ENCODE measurements at places on chromosomes 12 and 14. TPM values are rescaled to one million over a fixed set of nuclear protein-coding genes. Genes with fewer than 3 reads are reported as not detected.

Gene AQP5
- 128 TPM for total RNA-seq

Gene OAS1
- 13.8 TPM for total RNA-seq

Gene ABCB9
- total RNA-seq, result 75.3 TPM

Gene MGST1
- total RNA-seq, result 14.0 TPM

DNA sequence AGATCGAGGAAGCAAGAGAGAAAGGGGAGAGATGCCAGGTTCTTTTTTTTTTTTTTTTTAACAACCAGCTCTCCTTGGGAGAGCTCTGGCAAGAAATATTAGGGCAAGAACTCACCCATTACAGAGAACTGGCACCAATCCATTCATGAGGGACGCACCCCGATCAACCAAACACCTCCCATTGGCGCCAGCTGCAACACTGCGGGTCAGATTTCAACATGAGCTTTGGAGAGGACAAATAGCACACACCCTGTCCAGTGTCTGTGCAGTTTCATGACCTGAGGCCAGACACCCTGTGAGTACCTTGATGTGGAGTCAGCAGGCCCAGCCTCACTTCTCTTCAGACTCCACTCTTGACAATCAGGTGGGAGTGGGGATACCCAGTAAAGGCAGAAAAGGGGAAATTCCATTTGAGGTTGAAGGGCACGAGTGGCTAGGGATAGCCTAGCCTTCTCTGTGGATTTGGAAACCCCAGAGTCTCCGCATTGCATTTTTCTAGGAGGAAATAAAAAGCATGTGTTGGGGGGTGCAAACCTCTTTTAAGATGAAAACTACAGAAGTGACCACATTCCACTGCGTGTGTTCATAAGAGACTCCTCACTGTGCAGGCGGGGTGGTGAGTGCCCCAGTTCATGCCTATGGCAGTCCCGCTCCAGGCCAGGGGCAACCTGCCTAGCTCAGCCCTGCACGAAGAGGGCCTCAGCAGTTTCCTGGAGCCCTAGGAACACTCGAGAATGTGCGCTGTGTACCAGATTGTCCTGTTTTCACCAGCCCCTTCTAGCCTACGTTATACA lies 42.4 kb upstream of the GPATCH2L start:
- H3K4me1 ChIP-seq, result no peaks in the 10 kb centered on the region
- no peak overlapping the region for H3K27ac ChIP-seq
- no peak overlapping the region for H3K4me3 ChIP-seq
- no peaks in the 10 kb centered on the region for H3K36me3 ChIP-seq

DNA sequence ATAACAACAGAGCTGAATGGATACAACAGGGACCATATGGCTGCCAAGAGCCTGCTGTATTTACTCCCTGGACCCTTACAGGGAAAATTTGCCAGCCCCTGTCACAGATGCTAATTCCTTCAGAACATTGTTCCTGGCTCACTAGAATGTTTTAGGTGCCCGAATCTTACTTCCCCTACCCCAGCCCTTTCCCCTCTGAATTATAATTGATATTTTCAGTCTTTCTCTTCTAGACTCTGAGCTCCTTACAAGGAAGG lies 235.3 kb downstream of the KSR2 start:
- no peak for DNase-seq
- H3K27me3 ChIP-seq, result no peaks in the 10 kb centered on the region
- H3K4me3 ChIP-seq, result no peak overlapping the region
- H3K27ac ChIP-seq, result no peak overlapping the region
- H3K36me3 ChIP-seq, result no peaks in the 10 kb centered on the region
- no peaks in the 10 kb centered on the region for H3K4me1 ChIP-seq

DNA sequence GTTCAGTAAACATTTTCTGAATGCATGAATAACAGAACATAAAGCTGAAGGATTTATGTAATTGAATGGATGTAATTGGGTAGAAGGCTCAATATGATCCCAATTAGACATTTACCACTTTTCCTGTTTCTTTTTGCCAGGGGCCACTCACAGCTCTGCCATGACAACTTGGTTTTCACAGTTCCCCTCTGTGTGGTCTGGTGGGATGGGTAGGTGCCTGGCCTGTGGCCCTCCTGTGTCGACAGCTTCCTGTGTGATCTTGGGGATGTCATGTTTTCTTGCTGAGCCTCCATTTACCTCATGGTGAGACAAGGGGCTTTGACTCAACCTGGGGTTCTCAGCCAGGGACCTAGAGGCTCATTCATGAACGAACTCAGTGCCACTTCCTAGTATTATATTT lies 12.6 kb upstream of the SERPINA10 start:
- no peak for DNase-seq
- no peaks in the 10 kb centered on the region for H3K4me1 ChIP-seq
- no peaks in the 10 kb centered on the region for H3K27me3 ChIP-seq
- H3K36me3 ChIP-seq, result no peaks in the 10 kb centered on the region
